ENCODE measurements at places on chromosomes 6 and 20.

DNA sequence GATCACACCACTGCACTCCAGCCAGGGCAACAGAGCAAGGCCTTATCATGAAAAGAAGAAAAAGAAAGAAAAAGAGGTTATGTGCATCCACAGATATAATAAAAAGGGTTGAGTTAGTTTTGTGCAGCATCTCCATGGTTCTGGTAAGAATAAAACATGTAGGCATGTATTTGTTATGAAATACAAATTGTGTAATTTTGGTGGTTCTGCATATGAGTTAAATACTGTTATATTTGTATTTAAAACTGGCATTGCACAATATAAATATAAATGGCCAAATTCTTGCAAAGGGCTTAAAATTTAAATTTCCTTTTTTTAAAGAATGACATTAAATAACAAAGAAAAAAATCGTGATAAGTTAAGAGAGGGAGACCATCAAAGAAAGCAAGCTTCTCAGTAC is 159.1 kb upstream of the PREP start:
- no peak for DNase-seq

GRCh38 chr6:105388392-105388791 is 14.5 kb downstream of the PREP start:
- DNase-seq: no peak

- no peak for DNase-seq
Measured at GRCh38 chr6:20370801-20371200, 30.9 kb upstream of the E2F3 start.

DNA sequence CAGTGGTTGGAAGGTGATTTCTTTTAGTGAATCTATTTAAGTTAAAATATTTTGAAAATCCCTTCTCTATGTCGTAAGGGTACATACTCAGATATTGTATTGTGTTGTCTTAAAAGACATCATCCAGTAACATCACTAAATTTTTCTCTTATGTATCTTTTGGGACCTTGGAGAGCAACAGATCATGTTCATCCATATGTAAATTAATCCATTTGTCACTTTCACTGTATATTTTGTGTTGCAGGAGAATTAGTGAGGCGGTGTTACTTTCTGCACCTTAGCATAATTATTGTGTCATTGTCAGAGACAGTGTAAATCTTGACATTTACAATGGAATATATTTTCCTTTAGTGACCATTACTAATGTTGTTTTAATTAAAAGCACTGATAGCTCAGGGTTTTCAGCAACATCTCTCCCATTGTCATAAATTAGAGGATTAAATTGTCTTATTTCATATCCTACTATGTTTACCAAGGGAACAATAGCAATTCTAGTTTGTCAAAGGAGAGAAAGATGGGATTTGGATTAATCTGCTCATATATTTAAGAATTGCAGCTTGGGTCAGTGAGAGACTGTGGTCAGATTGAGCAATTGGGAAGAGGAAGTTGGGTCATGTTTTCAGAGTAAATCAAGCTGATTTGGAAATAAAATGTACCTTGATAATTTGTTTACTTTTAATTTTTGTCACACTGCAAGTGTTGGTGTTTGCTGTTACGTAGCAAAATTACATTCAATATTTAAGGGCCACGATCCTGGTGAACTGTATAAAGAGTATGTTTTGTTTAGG is 22.7 kb downstream of the DOK5 start:
- DNase-seq: no peak

- DNase-seq: no peak
Measured at GRCh38 chr6:399785-400534, 8.4 kb downstream of the IRF4 start.

DNA sequence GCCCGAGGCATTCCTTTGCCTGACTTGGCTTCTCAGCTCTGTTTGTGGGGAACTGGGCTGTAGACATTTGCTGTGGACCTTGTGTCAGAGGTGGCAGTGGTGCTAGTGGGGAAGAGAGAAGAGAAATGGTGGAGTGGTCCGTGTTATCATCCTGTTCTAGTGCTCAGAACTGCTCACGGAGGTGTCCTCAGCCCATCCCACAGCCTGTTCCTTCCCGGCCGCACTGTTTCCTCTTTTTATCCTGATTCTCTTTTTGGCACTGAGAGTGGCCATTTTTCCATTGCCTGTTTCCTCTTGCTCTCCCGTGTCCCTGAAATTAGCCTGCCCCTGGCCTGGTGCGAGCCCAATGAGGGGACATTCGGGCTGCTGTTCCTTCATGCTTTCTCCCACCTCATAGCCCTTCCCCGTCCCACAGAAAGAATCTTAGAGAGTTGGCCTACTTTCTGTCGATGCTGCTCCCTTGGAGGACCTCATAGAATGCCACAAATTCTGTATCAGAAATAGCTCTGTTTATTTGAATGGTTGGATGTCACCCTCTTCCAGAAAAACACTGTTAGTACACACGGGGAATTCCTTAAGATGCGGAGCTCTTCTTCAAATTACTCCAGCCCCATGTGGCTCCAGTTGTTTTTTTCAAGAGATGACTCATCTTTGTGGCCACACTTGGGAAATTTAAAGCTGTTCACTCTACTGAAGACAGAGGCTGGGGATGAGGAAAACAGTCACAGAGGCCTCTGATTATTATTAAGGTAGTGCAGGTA is 26.1 kb downstream of the FARS2 start:
- no peak for DNase-seq

- no peak for DNase-seq
Measured at GRCh38 chr6:33910594-33910993, 106.8 kb upstream of the MLN start.

- DNase-seq: no peak
Measured at GRCh38 chr20:49356676-49357075, 78.8 kb upstream of the ZNFX1 start.

GRCh38 chr6:36594816-36595643 is 868 bp downstream of the SRSF3 start:
- DNase-seq: no peak
